IPS DF 6.9 (cell line): ENCODE measurements at places on chromosomes 4 and X.

GRCh38 chr4:86092684-86093083 is 267.2 kb downstream of the MAPK10 start:
- DNase-seq, result no peak
- H3K4me3 ChIP-seq, result no peak overlapping the region
- H3K36me3 ChIP-seq, result no peaks in the 10 kb centered on the region
- no peak overlapping the region for H3K27ac ChIP-seq
- no peaks in the 10 kb centered on the region for H3K27me3 ChIP-seq

- no peaks in the 10 kb centered on the region for H3K4me1 ChIP-seq
- no peaks in the 10 kb centered on the region for H3K36me3 ChIP-seq
- no peak overlapping the region for H3K27ac ChIP-seq
- H3K27me3 ChIP-seq, result no peaks in the 10 kb centered on the region
- no peak overlapping the region for H3K4me3 ChIP-seq
- no peak for DNase-seq
These were observed 336.2 kb downstream of the ZNF674 start for GRCh38 chrX:46209037-46209436.

GRCh38 chr4:100420571-100420970 is 97.3 kb downstream of the EMCN start:
- H3K4me1 ChIP-seq, result no peaks in the 10 kb centered on the region
- H3K27me3 ChIP-seq, result no peaks in the 10 kb centered on the region
- no peak overlapping the region for H3K27ac ChIP-seq
- H3K36me3 ChIP-seq, result no peaks in the 10 kb centered on the region

DNA sequence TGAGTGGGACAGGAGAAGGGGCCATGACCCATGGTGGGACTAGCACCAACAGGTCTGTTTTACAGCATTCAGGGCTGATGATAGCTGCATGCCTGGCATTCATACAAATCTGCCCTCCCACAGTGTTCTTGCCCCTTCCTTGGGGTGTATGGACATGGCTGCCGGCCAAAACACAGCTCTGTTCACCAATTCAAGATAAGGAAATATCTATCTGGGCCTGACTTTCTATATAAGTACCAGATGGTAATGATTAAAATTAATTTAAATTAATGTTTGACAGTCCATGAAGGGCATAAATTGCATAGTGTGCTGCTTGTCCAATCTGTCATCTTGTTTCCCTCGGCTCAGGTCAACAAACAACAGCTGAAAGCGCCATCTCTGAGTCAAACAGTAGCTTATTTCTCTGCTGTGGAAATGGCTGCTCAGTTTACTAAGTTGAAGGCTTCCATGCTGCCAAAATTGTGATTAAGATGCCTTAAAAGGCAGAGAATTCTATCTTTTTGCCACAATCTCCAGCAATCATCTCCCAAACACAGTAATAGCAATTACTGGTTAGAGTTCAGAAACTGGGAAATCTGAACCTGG is 67.0 kb upstream of the TSPAN7 start:
- no peak overlapping the region for H3K27ac ChIP-seq
- no peaks in the 10 kb centered on the region for H3K4me1 ChIP-seq
- no peaks in the 10 kb centered on the region for H3K36me3 ChIP-seq
- DNase-seq, result no peak
- no peak overlapping the region for H3K4me3 ChIP-seq

DNA sequence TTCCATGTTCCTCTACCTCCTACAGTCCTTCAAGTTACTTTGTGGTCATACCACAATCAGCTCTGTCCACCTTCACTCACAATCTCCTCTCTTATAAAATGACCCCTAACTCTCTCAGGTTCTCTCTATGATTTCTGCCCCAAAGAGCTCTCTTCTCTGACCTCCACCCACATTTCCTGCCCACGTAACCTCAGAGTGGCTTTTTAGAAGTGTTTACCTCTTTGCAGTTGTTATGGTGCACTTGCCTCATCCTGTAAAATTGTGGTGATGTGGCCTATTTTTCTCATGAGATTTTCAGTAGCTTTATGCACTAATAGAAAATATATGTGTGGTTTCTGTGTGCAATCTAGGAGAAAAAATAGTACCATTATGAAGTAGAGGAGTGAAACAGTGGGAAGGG is 215.8 kb downstream of the PACRGL start:
- DNase-seq, result no peak
- no peaks in the 10 kb centered on the region for H3K27me3 ChIP-seq
- no peaks in the 10 kb centered on the region for H3K36me3 ChIP-seq
- H3K27ac ChIP-seq, result no peak overlapping the region
- no peaks in the 10 kb centered on the region for H3K4me1 ChIP-seq
- H3K4me3 ChIP-seq, result no peak overlapping the region

- no peak for DNase-seq
- no peak overlapping the region for H3K27ac ChIP-seq
- no peaks in the 10 kb centered on the region for H3K27me3 ChIP-seq
These were observed 58.0 kb downstream of the TAB3 start for GRCh38 chrX:30831082-30831481.
